Type B pancreatic cell (in vitro differentiated cells): ENCODE measurements at places on chromosomes 5 and 9.

DNA sequence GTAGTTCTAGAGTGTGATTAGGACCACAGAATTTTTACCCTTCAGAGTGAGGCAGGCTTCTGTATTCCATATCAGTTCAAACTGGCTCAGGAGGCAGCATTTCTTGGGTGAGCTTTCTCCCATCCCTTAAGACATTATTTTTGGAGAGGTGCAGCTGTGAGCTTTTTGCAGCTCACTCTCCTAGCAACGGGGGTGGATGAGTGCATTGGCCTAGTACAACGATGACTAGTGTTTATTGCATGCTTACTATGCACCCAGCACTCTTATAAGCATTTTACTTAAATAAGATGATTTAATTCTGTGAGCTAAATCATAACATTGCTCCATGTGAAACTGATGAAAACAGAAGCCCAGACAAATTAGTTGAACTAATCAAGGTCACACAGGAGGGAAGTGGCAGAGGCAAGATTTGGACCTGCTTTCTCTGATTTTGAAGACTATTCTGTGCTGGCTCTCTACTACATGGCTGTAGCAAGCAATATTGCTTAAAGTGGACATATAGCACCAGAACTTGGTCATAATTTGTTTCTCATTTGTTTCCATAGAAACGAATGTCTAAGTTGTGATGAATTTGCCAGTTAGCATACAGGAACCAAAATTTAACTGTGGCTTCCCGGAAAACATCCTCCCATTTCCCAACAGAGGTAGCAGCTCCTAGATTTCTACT, 372.1 kb upstream of the RIOK2 start:
- DNase-seq: no peak

DNA sequence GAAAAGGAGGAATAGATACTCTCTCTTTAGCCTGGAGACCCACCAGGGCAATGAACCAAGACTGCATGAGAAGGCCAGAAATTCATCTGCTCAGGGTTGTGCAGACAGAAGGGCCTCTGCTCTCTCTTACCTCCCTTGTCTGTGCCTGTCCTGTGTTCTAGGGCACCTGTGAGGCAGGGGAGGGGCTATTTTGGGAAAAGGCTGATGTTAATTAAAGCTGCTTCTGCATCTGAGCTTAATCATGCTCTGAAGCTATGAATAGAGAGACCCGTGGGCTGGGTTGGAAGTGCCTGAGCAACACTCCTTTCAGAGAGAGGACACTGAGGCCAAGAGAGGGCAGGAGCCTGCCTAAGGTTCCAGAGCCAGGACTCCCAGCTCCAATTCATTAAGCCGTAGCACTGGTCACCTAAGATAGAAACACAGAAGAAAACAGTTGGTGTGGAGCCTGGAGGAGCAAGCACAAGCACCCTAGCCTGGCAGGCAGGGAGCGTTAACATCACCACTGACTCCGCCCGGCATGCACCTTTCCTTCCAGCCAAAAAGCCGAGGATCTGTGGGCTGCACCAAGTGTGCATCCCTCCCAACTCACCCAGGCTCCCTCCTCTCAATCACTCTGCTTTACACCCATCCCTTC, 31.4 kb upstream of the STING1 start:
- no peak for DNase-seq

GRCh38 chr5:119220576-119221197, 135.1 kb upstream of the TNFAIP8 start:
- no peak for DNase-seq

GRCh38 chr5:170297589-170298462, at the start of gene LCP2:
Gene LCP2, minus strand, starts transcription at chr5:170297777. Its CDS starts 166 bp downstream, at chr5:170297611.
- no peak for DNase-seq

DNA sequence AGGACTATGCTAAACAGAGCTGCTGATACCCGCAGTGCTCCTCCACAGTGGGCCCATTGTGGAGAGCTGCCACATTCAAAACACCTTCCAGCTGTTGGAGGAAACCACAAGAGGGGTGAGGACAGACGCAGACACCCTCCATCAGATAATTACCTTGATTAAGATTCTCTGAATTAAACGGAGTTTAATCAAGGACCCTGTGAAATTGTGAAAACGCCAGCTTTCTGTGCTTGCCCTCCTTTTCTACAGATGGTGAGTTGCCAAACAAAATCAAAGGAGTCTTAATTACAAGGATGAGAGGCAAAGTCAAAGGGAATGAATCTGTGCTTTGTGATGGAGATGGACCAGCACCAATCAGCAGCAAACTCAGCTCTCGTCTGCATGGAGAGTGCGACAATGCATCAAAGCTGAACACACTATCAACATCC, 596.1 kb downstream of the ELAVL2 start:
- DNase-seq: no peak

- DNase-seq: no peak
These were observed 50.7 kb upstream of the FST start for GRCh38 chr5:53429706-53430105.

DNA sequence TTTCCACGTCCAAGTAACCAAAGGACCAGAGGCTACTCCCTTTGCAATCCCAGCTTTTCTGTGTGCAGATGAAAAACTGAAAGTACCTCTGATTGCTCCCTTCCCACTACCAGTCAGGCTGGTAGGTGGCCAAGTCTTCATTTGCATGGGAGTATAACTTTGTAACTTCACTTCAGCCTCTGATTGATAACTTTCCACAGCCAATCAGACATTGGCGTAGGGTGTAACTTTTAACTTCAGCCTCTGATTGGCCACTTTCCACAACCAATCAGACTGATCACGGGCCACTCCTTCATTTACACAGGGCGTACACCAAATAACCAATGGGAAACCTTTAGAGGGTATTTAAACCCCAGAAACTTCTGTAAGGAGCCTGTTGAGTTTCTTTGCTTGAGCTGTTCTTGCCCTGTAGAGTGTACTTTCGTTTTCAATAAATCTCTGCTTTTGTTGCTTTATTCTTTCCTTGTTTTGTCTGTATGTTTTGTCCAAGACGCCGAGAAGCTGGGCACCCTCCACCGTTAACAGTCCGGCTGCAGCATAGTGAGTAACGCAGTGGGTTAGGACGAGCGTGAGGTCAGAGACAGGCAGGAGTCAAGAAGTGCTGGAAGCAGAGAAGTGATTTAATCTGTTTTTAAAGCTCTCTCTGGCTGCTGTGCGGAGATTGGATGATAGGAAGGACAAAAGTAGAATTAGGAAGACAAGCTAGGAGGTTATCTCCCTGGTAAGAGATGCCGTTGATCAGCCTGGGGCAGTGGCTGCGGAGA, 3.5 kb upstream of the EXOSC2 start:
- DNase-seq: no peak

GRCh38 chr9:93268551-93269314, 84.8 kb downstream of the WNK2 start:
- peak; percentile 57 for DNase-seq

GRCh38 chr5:59532979-59533729, 360.4 kb downstream of the PDE4D start:
- DNase-seq: no peak

- DNase-seq: no peak
These were observed 7.3 kb upstream of the IL4 start for GRCh38 chr5:132666310-132667123.

DNA sequence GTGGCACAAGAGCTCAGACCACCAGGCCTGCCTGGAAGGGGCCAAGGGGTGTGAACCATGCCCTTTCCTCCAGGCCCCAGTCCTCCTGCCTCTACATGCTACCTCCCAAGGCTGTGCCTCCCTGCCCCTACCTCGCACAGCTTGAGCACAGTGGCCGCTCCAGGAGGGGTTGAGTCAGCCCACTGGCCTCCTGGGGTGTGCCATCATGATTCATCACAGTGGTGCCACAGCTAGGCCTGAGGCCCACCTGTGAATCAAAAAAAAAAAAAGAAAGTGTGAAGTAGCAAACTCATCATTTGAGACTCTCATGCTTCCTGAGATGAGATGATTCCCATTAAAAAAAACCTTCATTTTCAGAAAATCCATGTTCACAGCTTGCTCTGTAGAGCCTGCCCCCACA, 240.5 kb downstream of the HSPA4 start:
- DNase-seq: no peak

DNA sequence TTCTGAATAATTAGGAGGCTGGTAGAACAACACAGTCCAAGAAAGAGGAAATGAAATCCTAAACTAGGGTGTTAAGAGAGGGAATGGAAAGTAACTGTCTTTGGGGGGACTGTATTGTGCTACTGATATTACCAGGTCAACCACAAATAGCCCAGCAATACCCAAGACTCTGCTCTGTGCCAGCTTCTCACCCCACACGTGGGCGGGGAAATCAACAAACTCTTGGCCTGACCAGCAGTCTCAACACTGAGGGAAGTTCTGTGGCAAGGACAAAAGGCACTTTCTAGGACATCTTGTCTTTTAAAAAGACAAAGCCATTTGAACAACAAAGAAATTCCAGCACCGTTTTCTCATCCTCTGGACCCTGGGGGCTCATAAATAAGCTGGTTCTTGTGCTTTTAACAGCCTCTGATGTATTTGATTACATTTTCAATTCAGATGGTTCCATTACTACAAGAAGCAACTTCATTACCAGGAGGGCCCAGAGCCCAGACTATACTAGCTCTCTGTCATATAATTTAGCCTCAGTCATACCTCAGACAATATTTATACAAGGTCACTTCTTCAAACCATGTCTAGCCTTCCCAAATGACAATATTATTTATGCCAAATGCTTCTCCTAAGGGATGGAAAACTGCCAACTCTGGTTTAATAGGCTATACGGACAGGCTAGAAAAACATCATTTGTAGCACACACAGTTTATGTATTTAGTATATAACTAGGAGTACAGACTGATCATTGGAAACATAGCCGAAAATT, 297.8 kb downstream of the CWC27 start:
- DNase-seq: no peak

DNA sequence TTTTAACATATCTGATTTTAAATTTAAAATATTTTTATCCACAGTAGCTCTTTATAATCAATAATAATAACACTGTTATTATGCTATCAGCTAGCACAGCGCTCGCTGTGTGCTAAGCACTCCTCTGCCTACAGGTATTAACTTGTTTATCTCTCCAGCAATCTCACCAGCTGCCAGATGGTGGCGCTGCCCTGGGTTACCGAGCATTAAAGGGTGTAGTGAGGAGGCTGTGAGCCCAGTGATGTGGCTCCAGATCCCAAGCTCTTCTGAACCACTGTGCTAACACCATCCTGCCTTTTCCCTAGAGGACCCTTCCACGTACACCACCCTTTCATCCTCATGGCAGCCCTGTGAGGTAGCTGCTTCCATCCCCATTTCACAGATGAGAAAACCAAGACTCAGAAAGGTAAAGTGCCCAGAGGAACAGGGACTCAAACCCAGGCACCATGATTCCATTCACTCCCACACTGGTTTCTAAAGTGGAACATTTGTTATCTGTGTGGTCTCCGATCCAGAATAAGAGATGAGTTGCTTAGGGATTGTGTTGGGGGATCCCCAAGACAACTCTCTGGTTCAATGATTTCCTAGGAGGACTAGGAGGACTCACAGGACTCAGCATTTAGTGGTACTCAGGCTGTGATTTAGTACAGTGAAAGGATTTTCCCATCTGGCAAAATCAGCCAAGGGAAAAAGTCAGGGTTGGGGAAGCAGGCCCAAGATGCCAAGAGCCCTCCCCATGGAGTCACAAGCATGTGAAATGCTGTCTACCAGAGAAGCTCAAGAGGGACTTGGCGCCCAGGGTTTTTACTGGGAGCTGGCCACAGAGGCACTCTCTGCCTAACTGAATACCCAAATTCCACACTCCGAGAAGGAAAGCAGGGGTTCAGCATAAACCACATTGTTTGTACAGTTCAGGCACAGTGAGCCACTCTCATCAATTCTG, 7.0 kb downstream of the IGFBPL1 start:
- no peak for DNase-seq

DNA sequence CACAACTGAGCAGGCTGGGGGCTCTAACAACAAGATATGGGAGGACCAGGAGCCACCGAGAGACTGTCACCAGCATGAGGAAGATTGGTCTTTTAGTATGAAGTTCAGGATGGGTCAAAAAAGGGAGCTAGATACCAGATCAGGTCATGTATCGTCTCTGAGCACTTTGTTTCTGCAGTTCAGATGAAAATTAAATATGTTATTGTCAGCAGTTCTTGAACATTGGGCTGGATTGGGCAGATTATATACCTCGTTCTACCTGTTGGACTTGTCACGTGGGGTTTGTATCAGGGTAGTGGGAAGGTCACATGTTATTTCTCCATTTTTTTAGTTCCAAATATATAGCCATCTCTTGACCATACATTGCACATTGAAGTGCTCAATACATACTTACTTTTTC, 47.3 kb downstream of the RCL1 start:
- no peak for DNase-seq

DNA sequence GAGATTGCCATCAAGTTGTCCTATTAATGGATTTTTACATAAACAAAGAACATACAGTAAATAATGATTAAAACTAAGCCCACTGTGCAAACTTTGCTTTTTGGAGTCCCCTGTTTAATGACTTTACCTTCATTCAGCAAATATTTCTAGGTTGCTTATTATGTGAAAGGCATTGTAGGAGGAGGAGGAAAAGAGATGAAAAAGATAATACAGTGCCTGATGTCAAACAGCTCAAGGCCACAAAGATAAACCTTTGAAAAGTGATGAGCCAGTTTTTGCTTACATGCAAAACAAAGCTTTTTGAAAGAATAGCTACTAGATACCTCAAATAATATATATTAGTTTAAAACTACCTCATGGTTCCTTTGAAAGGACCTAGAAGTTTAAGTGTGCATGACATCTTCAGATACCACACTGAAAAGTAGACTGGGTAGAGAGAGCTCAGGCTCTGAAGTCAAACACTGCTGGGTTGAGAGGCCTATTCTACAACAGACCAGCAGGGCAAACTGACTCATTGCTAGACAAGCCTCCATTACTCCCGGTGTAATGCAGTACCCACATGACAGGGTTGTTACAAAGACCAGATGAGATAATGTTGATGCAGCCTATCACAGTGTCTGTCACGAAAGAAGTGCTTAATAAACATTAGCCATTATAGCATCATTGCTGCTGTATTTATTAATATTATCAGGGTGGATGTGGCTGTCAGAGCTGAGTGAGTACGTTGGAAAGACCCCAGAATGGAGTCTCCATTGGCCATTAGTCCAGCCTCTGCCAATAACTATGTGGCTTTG, 11.8 kb downstream of the DEPDC1B start:
- no peak for DNase-seq

DNA sequence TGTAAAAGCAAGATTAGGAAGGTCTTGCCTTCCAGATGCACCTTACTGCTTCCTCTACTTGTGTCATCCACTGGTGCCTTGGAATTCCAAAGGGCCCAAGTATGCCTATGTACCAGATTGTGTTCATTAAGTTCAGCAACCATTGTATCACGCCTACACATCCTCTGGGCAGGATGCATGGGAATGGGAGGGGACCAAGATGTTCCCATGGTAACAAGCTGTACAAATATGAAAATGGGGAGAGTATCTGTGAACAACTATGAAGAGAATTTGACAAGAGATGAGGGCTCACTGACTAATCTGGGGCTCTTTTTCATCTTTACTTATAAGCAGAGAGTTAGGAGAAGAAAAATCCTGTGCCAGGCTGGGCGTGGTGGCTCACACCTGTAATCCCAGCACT, 137.8 kb upstream of the MAP1B start:
- no peak for DNase-seq

- DNase-seq: no peak
These were observed 45.7 kb downstream of the LRSAM1 start for GRCh38 chr9:127496974-127497373.
